Mucosa of descending colon (tissue), 3 donors: ENCODE measurements at places on chromosomes 4 and X.

DNA sequence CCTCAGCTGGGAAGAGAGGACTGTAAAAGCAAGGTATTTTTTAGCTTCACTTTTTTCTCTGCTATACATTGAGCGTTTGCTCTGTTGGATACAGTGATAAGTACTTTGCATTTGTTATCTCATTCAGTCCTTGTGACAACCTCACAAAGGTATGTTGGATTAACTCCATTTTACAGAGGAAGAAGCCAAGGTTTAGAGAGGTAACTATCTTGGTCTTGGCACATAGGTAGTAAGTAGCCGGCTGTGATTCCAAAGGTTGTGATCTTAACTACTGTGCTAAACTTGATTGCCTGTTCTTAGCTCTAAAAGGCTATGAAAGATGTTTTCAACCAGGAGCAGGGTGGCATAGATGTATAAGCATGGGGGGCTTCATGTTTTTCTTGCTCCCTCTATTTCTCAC, 134.4 kb downstream of the POLA1 start:
- DNase-seq, result no peak

- DNase-seq, result no peak
These were observed 795.3 kb upstream of the AADAT start for GRCh38 chr4:170884969-170885570.

- DNase-seq, result no peak
These were observed 320.9 kb downstream of the ASMT start for GRCh38 chrX:1935805-1936204.

- DNase-seq, result no peak
These were observed 45.7 kb downstream of the ARHGAP10 start for GRCh38 chr4:147777456-147778091.

DNA sequence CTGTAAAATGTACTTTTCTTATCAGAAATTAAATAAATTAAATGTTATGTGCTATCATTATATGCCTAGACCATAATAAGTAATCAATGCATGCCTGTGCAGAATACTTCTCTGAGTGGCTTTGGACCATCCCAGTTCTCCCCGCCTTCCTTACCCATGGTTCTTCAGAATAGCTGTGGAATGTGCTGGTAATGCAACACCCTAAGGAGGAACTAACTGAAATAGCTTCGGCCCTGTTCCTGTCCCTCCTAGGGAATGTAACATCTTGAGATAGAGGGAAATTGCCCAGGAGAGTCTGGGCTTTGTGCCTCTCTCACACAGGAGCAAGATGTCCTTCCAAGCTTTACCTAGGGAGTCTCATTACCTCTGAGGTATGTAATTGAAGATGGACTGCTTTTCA, 693.6 kb upstream of the HS3ST1 start:
- DNase-seq, result no peak

DNA sequence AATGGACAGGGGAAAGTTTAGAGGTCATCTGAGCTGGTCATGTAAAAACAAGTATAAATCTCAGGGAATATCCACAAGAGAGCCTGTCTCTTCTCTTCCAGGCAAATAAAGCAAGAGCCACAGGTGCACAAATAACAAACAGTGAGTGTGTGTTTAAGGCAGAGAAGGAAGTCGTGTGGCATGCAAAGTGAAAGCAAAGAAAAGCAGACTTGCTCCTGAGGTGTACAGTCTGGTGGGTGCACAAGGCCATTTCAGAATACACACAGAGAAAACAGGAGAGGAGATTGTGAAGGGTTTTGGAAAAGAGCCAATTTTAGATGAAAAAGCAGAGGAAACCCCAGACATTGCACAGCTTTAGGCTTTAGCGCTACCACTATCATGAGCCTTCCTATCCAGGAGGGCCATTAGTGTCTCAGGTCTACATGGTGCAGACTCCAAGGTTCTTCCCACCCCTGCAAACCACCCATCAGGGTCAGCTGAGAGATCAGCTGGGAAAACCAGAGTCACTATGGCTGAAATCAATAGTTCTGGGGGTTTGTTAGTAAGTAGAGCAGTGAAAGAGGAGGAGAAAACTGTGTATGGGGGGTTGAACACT, 355.8 kb downstream of the KLHL4 start:
- no peak for DNase-seq

DNA sequence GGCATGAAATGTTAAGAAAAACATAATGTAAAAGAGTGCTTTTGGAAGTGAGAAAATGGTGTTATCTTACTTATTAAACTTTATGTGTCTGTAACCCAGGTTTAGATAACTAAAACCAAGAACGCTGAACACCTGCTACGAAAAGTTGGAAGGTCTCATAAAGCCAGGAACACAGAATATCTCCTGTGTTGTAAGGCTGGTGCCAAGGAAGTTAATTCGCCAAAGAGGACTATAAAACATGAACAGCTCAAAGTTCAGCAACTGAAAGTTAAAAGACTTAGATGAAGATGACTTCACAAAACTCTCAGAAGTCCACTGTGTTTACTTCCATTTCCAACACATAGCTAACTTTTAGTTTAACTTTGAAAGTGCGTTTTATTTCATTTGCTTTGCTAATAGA, 54.3 kb downstream of the GPRIN3 start:
- DNase-seq, result no peak

- no peak for DNase-seq
These were observed 29.6 kb downstream of the MCUB start for GRCh38 chr4:109589605-109590004.

- DNase-seq, result peak; percentile 60
These were observed 91.4 kb downstream of the ANXA3 start for GRCh38 chr4:78642934-78643333.

DNA sequence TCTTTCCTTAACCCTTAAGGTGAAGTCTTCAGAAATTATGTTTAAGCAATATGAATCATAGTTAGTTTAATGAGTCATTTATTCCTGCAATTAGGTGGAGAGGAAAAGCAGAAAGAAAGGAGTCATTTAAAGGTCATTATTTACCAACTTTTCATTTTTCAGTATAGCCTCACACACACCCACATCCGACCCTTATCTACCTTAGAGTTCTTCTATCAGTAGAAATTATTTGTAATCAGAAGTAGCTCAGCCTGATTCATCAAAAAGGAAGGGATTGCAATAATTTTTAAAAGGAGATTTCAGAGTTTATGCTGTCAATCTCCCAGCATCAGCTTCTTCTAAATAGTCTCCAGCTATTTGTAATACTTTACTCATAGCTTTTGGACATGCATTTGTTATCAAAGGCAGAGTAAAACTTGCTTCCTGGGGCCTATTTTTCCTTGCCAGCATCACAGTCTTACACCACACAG, 5.9 kb downstream of the ANXA10 start:
- no peak for DNase-seq

DNA sequence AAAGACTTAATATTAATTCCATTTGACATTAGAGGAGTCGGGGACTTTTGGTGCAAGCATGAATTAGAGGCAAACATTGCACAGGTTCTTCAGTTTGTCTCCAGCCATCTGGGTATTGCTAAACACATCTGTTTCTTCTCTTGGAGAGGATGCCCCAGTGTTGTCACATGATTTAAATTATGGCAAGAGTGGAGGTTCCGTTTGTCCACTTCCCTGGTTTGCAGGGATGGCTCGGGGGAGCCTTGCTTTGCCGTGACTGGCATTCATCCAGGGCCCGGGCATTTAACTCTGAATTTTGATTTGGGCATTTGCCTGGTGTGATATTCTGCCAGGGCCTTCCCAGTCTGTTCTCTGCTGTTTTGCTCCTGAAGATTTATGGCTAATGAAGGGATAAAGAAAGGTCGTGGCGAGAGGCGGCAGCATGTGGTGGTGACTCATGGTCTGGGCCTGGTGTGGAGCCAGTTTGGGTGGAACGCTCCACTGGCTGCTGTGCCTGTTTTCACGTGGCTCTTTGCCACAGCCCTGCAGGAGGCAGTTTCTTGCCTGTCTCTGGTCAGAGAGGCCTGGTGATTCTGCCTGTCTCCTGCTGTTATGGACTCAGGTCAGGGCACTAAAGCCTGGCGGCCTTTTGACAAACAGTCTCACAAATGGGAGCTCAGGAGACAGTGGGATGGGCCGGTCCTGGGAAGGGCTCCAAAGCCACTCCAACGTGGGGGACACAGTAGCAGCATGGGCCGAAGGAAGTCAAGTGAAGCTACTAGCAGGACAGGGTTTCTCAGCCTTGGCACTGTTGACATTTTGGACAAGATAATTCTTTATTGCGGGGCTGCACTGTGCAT, 99.4 kb upstream of the PGRMC2 start:
- peak; percentile 69 for DNase-seq

DNA sequence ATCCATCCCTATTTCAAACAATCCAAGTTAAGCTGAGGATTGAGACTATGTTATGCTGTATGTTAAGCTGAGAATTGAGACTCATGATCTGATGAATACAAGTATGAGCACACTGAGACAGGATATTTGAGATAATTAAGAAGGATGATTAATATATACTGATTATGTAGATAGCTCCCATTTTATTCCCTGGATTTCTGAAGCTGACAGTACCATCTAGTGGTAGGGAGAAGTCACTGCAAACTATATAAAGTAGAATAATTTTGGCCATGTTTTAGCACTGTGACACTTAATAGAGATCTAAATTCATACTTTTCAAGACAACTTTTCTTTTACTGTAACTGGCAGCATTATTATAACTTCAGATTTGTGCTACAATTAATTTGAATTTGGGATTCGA, 63.8 kb upstream of the HPRT1 start:
- DNase-seq, result no peak

DNA sequence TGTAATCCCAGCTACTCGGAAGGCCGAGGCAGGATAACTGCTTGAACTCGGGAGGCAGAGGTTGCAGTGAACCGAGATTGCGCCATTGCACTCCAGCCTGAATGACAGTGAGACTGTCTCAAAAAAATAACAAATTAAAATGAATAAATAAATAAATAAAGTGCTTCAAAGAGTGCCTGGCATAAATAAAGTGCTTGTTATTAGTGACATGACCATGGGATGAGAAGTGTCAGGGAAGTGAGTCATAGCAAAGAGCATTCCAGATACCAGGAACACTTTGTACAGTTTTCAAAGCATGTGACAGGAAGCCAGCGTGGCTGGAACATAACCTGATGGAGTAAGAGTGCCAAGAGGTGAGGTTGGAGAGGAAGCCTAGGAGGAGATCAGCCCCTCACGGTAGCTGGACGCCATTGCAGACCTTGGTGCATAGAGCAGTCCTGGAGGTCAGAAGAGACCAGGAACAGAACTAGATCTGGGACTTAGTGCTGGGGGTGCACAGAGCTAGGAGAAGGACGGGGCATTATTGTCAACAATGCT, 6.0 kb upstream of the WDR13 start:
- DNase-seq, result no peak

DNA sequence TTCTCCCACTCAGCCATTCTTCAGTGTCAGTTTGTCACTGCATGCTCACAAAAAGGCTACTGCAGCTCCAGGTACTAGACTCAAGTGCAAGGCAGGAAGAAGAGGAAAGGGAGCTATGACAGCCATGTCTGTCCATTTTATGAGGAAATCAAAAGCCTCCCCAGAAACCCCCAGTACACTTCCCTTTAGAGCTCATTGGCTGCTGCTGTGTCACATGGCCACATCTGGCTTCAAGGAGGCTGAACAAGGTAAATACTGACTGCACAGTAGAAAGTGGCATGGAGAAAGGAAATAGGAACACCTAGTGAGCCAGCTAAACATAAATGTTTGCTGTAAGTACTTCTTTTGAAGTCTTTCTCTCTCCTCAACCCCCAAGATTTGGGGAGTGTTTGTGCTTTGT, 67.2 kb upstream of the FRAS1 start:
- no peak for DNase-seq

GRCh38 chrX:44931441-44931973, 58.5 kb downstream of the KDM6A start:
- no peak for DNase-seq

- DNase-seq, result no peak
These were observed 19.8 kb downstream of the VCX3B start for GRCh38 chrX:8484360-8484949.

DNA sequence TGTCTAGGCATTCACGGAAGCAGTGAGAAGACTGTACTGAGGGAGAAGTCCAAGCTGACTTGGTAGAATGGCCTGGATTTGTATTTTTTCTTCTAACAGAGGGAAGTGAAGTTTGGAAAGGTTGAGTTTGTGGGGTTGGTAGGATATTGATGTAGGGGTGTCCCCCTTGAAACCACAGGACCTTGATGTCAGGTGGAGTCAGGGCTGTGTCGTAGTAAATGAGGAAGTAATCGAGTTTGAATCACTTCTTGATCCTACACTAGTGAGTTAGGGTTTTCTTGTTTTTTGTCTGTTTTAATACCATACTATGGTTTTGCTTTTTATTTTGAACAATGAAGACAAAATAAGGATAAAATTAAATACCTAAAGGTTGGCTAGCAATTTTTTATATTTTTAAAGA, 30.1 kb upstream of the ANAPC4 start:
- DNase-seq, result no peak

GRCh38 chr4:184273166-184274147, 55.8 kb upstream of the ENPP6 start:
- DNase-seq, result no peak

GRCh38 chr4:113981591-113981990, 2.1 kb upstream of the ARSJ start:
- no peak for DNase-seq

GRCh38 chrX:134368126-134368525, 91.8 kb upstream of the HPRT1 start:
- DNase-seq, result no peak

DNA sequence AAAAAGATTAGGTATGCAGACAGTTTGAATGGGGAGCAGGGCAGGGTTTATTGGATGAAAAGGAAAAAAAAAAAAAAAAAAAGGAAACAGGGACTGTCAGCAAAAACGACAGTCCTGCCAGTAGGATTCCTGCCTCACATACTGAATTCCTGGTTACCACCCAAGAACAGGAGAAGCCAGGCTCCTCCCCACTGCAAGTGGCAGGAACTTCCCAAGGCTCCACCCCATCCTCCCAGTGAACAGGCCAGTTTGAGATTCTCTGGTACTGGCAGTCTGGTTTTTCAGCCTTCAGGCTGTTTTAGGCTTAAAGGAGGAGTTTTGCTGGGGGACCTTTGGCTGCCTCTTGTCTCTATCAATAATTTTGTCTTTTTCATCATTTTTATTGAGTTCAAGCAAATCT, 360.0 kb upstream of the CXorf51A start:
- DNase-seq, result no peak

GRCh38 chr4:39044956-39045826, 13.0 kb upstream of the TMEM156 start:
- peak; percentile 25 for DNase-seq

DNA sequence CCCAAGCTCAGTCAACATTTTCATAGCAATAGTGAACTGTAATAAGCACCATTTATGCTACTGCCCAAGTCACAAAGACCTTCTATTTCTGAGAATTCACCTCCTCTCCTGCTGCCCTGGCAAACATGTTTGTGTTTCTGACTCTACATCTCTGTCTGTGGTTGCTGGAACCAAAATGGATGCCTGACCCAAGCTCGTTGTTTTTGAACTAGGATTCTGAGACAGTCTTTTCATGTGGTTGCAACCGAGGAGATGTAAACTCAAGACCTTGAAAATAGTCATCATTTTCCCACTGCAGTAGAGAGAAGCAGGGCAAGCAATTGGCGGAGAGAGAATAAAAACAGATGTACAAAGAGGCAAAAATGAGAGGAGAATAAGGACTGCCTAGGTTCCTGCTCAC, 160.2 kb downstream of the RAB28 start:
- DNase-seq, result no peak
